CD4-positive, CD25-positive, alpha-beta regulatory T cell (primary cell): ENCODE measurements at places on chromosomes 16 and 17. TPM values are rescaled to one million over a fixed set of nuclear protein-coding genes. Genes with fewer than 3 reads are reported as not detected.

Gene GSE1
- 0.40 TPM for polyA plus RNA-seq

Gene KRTAP9-8
- polyA plus RNA-seq = not detected

Gene ANKRD40CL
- not detected for polyA plus RNA-seq

Gene C17orf100
- 5.6 TPM for polyA plus RNA-seq

Gene GP2
- not detected for polyA plus RNA-seq

Gene KLHDC4
- 17.0 TPM for polyA plus RNA-seq

Gene ABCA6
- polyA plus RNA-seq = not detected
